Spleen (tissue), 13 donors: ENCODE measurements at places on chromosomes 4 and X. TPM values are rescaled to one million over a fixed set of nuclear protein-coding genes. Genes with fewer than 3 reads are reported as not detected.

GRCh38 chr4:101251261-101251660, 96.1 kb downstream of the PPP3CA start:
- DNase-seq: no peak

DNA sequence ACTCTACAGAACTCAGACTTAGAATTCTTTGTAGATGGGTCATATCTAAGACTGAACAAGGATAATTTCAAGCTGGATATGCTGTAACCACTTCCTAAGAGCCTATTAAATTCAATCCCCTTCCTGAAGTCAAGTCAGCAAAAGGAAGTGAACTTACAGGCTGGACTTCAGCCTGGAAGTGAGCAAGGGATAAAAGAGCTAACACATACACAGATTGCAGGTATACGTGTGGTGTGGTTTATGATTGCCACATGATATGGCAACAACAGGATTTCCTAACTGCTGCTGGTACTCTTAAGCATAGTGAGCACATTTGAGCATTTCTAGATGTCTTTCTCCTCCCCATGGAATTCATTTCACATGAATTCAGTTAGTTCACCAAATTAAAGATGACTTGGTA, 38.2 kb upstream of the UXT start:
- DNase-seq: no peak

DNA sequence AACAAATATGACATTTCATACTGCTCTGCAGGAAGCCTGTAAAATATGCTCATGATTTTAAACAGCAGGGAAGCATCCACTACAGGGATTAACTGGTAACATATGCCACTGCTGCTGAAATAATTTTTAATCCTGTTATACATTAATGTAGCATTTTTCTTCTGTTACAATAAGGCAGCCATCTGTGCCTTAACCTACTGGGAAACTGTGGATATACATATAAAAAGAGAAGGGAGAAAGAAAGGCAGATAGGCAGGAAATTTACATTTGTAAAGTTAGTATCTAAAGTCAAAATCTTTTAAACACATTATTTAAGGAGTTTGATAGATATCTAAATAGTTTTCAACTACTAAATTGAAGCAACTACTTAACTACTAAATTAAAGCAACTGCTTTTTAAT, 514.6 kb upstream of the KLHL4 start:
- DNase-seq: no peak

GRCh38 chr4:3827616-3828492, 61.7 kb downstream of the ADRA2C start:
- peak; percentile 83 for DNase-seq

- no peak for DNase-seq
Observed at GRCh38 chr4:186643501-186644310, 80.0 kb downstream of the FAT1 start.

DNA sequence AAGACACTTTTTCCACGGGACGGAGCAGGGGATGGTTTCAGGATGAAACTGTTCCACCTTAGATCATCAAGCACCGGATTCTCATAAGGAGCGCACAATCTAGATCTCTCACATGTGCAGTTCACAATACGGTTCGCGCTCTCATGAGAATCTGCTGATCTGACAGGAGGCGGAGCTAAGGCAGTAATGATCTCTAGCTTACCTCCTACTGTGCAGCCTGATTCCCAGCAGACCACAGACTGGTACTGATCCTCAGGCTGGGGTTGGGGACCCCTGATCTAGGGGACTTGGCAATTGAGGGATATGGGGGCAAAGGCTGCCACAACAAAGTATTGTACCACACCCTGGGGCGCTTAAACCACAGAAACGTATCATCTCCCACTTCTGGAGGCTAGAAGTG, 25.7 kb downstream of the ZNF185 start:
- no peak for DNase-seq

GRCh38 chr4:88225232-88226105, 58.9 kb downstream of the PPM1K start:
- DNase-seq: no peak

- DNase-seq: no peak
Observed at GRCh38 chr4:99856166-99856565, 38.1 kb downstream of the LAMTOR3 start.

GRCh38 chr4:17583276-17583675, 6.3 kb downstream of the LAP3 start:
- DNase-seq: no peak

DNA sequence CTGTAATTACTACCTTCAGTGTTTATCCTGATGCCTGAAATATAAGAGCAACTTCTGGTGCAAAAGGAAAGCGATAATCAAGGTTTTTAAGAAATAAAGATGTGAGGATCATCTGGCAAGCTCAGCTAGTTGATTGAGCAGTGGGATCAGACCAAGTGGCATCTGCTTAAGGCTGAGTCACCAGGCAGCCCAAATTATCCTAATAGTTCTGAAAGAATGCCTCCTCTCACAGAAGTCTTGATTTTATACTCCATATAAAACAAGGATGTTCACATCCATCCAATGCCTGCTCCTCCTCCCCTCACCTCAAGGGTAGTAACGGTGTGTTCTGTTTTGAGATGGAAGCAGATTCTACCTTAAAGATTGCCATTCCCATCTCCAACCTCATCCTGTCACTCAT, 134.5 kb upstream of the RASGEF1B start:
- DNase-seq: no peak

DNA sequence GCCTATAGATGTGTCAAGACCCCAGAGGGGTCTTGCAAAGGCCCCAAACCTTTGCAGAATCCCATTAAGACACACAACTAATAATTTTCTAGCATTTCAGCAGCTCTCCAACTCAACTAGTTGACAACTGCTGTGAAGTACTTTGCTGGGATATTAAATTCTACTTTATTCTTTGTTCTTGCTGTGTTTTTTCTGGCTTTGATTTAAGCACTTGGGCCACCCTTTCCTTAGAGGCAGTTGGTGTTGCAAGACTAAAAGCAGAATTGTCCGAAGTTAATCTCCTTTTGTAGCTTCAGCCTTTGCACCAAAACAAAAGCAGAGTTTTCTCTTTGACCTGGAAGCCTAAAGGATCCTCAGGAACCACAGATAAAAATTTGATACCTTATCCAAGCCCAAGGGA, 353.1 kb upstream of the CLNK start:
- no peak for DNase-seq

DNA sequence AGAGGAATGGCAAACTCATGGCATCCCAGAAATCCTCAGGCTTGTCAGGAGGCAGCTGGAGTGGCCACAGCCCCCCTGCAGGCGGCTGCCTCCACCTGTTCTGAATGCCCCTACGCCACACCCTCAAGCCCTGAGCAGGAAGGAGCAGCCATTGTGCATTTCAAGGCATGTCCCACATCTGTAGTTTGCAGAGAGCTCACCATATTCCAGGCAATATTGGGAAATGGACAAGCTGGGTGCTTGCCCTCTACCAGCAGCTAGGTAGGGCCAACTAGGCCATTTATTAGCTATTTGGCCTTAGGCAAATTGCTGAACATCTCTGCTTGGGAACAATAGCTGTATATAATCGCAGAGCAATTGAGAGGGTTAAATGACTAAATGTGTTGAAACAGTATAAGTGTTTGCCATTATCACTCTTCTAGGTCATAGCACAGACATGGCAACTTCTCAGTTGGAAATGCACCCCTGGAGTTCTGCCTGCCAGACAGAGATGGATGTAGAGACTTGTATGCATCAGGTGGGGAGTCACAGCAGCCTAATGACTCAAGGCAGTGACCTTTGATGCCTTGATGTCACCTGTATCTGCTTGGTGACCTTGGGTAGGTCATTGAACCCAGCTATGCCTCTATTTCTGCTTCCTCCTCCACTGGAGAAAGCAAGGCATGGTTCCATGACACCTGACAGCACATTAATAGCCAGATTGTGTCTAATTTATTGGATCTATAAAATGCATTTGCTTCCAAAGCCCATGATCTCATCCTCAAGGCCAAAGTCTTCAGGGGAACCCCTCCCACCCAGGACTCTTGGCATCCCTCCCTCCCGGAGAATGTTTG, 52.8 kb downstream of the FHDC1 start:
- DNase-seq: no peak

GRCh38 chrX:148504506-148504905, 4.1 kb downstream of the AFF2 start:
- peak; percentile 58 for DNase-seq

DNA sequence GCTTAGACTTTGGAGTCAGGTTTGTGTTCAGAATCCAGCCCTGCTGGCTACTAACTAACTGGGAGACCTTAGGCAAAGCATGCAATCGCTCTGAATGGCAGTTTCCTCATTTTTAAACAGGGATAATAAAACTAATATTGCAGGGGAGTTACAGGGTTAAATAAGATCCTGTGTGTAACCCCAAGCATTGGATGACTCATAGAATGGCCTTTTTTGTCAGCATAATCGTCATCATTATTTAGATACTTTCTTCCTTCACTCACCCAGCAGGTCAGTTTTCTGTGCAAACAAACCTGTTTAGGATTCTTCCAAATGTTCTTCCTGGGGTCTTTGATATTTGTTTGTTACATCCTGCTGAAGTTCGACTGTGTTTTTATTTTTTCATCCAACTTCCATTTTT, 208.2 kb downstream of the EVC2 start:
- no peak for DNase-seq

GRCh38 chr4:169773889-169774288, 16.1 kb upstream of the HPF1 start:
- DNase-seq: no peak

DNA sequence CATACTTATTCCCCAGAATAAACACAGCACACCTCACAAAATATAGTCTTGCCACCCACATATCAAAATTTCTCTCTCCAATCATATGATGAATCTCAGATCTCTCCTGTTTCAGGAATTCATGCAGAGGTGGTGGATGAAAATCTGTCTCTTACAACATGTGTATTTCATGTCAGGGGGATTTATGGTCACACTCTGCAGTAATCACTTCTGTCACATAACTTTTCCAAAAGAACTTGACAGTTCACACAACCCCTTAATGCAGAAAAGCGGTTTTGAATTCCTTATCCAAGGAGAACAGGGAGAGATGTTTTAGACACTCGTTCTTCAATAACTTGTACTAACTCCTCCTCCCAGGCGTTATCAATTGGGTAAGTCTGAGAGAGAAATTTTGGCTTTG, 180.5 kb upstream of the ETNPPL start:
- no peak for DNase-seq

GRCh38 chr4:20351360-20352162, 99.9 kb downstream of the SLIT2 start:
- no peak for DNase-seq

DNA sequence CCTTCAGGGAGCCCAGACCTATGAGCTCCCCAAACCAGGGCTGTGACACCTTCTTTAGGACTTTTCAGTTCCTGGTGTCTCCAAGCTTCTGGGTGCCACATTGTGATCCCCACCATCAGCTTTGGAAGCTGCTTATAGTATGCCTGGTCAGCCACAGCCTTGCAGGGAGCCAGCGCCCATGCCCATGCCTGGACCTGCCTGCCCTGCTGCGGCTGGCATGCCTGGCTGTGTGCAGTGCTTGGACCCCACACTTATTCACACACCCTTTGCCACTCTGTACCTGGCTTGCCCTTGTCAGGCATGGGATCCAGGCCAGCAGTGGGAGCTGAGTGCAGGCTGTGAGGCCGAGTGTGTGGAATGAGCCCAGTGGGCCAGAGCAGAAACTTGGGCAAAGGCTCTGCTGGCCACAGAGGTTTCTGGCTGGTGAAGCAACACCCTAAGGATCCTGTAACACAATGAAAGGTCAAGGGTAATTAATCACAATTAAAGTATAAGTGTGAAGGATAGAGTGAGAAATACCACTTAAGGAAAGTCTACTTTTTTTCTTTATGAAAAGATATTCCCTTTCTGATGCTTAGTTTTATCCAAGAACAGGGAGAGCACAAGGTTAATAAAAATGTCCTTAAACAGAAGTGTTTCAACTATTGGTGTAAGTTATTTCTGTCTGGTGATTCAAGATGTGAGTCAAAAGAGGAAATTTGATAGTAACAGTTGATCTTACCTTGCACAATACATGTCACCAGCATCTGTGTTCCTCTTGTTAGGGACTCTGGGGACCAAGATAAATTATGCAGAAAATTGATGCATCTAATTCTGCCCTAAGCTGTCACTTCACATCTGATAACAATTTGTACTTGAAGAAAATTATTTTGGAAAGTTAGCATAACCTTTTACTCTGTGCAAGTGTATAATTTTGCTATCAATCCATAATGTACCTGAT, 161.8 kb downstream of the FAM47A start:
- peak; percentile 50 for DNase-seq

- DNase-seq: no peak
Observed at GRCh38 chrX:33138677-33139249, 72.6 kb downstream of the DMD start.

DNA sequence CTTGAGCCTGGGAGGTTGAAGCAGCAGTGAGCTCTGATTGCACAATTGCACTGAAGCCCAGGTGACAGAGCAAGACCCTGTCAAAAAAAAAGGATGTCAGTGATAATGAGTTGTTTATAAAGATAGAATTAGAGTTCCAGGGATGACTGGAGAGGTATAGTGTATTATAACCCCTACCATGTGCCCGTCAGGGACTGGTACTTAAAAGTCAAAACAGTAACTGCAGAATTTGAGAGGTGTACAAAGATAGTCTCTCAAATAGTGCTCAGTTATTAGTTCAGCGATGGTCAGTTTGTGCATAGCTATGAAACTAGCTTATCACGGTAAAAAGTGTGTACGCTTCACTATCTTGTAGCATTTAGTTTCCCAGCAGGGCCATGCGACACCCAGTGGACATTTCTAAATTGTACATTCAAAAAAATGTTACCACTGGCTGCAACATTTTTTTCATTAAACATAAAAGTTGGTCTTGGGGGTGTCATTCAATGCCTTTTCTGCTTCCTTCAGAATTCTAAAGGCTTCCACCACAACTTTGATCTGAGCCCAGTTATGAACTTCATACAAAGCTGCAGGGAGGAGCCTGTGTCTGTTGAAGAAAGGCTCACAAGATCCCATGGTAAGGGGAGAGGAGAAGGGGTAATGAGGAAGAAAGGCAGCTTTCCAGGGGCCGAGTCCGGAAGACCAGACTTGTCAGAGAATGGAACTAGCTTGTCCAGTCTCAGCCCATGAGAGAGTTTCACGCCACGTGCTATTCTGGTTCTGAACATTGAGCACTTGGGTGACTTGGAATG, 9.2 kb upstream of the GYG2 start:
- DNase-seq: no peak

MAPK10 gene
- total RNA-seq: 25.1 TPM

JCHAIN gene
- 260 TPM for total RNA-seq

SGMS2 gene
- 5.5 TPM for total RNA-seq

CNKSR2 gene
- total RNA-seq: 6.7 TPM

NLGN4X gene
- total RNA-seq: 10.8 TPM

CCSER1 gene
- total RNA-seq: 24.2 TPM
